ENCODE measurements at places on chromosomes 4 and X. TPM values are rescaled to one million over a fixed set of nuclear protein-coding genes. Genes with fewer than 3 reads are reported as not detected.
A peak's percentile ranks its signal among the peaks of the same experiment; 100 is the strongest.

GRCh38 chr4:145511913-145512522, 30.4 kb downstream of the SMAD1 start:
- no peak for DNase-seq

GRCh38 chr4:108636246-108636645, 14.2 kb upstream of the OSTC start:
- no peak for DNase-seq

DNA sequence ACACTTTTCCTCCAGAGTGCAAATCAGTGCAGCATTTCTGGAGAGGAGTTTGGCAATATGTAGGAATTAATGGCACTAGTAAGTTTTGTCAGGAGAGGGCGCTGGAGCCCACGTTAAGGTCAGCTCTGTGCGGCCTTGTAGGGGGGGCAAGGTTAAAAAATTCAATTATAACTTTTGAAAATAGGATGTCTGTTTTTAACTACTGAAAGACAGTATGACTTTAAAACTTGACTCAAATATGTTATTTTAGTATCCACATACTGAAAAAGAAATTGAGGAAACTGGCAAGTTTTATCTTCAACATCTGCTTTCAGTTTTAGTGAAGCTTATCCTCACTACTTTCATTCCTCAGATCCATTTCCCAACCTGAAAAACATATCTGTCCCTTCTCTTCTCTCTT, 30.9 kb upstream of the HSD17B13 start:
- DNase-seq: no peak

GRCh38 chrX:103791228-103791627, 14.6 kb downstream of the PLP1 start:
- DNase-seq: no peak

DNA sequence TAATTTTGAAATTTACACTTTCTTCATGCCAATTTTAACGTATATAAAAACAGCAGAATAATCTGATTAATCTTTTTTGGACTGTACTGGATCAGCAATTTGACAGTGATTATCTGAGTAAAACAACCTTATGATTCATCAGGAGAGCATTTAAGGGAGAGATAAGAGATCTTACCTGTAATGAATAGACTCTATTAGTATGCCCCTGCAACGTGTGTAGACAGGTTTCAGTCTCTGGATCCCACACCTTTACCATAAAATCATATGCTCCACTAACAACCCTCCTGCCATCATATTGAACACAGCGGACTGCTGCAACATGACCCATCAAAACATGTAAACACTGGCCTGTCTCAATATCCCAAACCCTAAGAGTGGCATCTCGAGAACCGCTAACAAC, 210.1 kb downstream of the FBXW7 start:
- peak; percentile 50 for DNase-seq

DNA sequence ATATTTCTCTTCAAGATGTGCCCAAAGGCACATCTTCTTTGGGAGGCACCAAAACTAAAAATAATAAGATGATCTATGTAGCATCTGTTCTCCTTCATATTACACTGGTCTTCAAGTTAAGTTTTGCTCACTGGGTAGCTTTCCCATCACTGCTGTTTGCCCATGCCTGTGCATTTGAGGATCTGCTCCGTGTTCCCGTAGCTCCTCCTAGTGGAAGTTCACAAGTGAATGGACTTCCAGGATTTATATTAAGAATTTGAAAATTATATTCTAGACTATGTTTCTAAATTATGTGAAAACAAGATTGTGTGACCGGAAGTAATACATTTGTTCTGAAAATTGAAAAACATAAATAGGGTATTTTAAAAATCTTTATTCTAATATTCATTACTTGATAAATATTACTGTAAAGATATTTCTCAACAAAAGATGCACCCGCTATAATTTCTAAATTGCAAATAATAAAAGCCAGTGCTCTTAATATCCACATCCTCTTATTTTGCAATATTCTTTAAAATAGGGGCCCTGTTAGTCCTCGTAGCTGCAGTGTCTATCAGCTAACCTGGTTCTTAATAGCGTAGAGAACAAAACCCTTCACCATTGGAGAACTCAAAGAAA, 147.7 kb downstream of the RBM46 start:
- peak; percentile 13 for DNase-seq

The GAB3 gene
- 7.0 TPM for total RNA-seq

The CLOCK gene
- total RNA-seq: 27.9 TPM

The WDR17 gene
- total RNA-seq: 7.2 TPM

The PPP4R3C gene
- total RNA-seq: 0.24 TPM

Data from umbilical cord (tissue), 2 donors.